ENCODE measurements at places on chromosomes 16 and 17.

- no peak overlapping the region for H3K27ac ChIP-seq
- no peaks in the 10 kb centered on the region for H3K27me3 ChIP-seq
- H3K36me3 ChIP-seq: no peaks in the 10 kb centered on the region
- DNase-seq: no peak
- H3K4me1 ChIP-seq: peaks cover 3% of the 10 kb centered on the region
Measured at GRCh38 chr16:19808061-19808641, 76.5 kb downstream of the GPRC5B start.

DNA sequence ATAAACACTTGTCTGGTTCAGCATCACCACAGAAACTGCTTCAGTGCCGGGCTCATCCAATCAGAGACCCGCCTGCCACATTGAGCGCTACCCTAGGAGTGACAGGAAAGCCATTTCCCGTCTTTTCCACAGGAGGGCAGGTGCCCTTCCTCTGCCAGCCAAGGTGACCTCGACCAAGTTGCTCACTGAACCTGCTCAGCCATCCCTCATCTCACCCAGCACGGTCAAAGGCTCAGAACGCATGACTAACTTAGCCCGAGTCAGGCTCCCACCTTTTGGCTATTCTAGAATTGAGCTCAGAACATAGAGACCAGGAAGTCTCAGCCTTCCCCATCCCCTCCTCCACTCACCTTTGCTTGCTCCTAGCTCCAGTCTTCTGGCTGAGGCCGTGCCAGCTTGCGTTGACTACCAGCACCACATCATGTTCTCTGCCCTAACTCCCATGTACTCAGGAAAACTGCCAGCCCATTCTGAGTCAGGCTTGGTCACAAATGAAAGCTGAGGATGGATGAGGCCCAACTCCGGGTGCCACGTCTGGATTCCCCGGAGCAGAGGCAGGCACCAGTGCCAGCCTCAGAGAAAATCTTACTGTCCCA lies 15.6 kb downstream of the MRPS23 start:
- H3K4me3 ChIP-seq: no peak overlapping the region
- no peak overlapping the region for H3K27ac ChIP-seq
- peaks cover 9% of the 10 kb centered on the region for H3K36me3 ChIP-seq
- peaks cover 14% of the 10 kb centered on the region for H3K4me1 ChIP-seq
- DNase-seq: peak; percentile 64
- no peaks in the 10 kb centered on the region for H3K27me3 ChIP-seq

DNA sequence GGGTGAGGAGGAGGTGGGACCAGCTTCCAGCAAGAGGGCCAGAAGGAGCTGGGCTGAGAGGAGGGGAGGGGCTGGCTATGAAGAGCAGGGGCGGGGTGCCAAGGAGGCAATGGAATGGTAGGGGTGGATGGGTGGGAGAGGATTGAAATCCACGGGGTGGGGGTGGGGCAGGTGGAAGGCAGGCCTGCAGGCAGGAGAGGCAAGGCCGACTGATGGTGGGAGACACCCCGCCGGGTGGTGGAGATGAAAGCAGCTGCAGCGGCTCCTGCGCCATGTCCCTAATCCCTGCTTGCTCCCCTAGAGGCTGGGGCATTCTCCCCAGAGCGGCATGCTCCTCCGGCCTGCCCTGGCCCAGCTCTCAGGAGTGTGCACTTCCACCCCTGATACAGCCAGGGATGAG lies 27.8 kb upstream of the TAC4 start:
- H3K36me3 ChIP-seq: no peaks in the 10 kb centered on the region
- H3K4me3 ChIP-seq: 0 out of 2 replicates have a peak overlapping the region, but pooled peaks have one; percentile 3
- no peak for DNase-seq
- no peak overlapping the region for H3K27ac ChIP-seq
- peaks cover 9% of the 10 kb centered on the region for H3K4me1 ChIP-seq

- H3K36me3 ChIP-seq: no peaks in the 10 kb centered on the region
- no peak overlapping the region for H3K27ac ChIP-seq
- H3K4me1 ChIP-seq: peaks cover 3% of the 10 kb centered on the region
- no peak for DNase-seq
- H3K4me3 ChIP-seq: no peak overlapping the region
Measured at GRCh38 chr17:65009848-65010247, 46.7 kb downstream of the GNA13 start.

- no peaks in the 10 kb centered on the region for H3K27me3 ChIP-seq
- H3K27ac ChIP-seq: no peak overlapping the region
- no peak overlapping the region for H3K4me3 ChIP-seq
Measured at GRCh38 chr17:56217921-56218320, 64.6 kb downstream of the ANKFN1 start.

- peak; percentile 78 for DNase-seq
- H3K27ac ChIP-seq: no peak overlapping the region
- H3K27me3 ChIP-seq: no peaks in the 10 kb centered on the region
Measured at GRCh38 chr17:81328978-81329926, 34.1 kb upstream of the SLC38A10 start.

GRCh38 chr17:50146230-50146926 lies 4.1 kb downstream of the PPP1R9B start:
- peaks cover 10% of the 10 kb centered on the region for H3K4me1 ChIP-seq
- H3K27ac ChIP-seq: no peak overlapping the region
- DNase-seq: no peak
- peaks cover 2% of the 10 kb centered on the region for H3K27me3 ChIP-seq
- no peaks in the 10 kb centered on the region for H3K36me3 ChIP-seq
- no peak overlapping the region for H3K4me3 ChIP-seq

- H3K36me3 ChIP-seq: peaks cover 27% of the 10 kb centered on the region
- no peak for DNase-seq
- no peak overlapping the region for H3K4me3 ChIP-seq
- no peaks in the 10 kb centered on the region for H3K27me3 ChIP-seq
Measured at GRCh38 chr17:40303708-40304551, 5.0 kb upstream of the RARA start.

DNA sequence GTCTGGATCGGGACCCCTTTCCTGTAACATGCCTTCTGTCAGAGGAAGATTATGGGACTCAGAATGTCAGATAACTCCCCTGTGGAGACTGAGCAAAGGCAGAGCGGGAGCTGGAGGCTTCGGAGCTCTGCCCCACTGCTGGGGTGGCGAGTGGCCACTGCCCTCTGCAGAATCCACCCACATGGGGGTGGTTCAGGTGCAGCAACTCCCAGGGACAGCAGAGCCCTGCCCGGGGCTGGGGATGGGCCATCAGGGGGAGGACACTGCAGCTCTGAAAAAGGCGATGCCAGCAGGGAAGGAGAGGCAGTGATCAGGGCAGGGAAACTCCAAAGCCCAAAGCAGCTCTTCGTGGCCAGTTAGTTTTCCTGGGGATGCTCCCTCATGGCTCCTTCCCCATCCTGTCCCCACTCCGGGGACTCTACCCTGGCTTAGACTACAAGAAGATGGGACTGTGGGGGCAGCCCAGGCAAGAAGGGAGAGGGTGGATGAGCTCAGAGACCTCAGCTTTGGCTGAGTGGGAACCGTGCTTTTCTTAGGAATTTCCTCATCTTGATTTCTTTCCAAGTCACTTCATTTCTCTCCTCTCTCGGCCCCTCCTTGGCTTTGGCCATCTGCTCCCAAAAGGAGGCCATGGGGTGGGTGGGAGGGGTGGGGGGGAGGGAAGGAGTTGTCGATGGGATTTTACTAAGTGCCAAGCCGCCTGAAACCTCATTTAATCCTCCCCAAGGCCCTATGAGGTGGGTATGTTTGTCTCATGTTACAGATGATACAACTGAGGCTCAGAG lies 4.0 kb downstream of the CA4 start:
- no peaks in the 10 kb centered on the region for H3K36me3 ChIP-seq
- H3K4me3 ChIP-seq: no peak overlapping the region
- no peak for DNase-seq

GRCh38 chr17:42819939-42820535 lies 4.0 kb downstream of the BECN1 start:
- H3K36me3 ChIP-seq: peaks cover 46% of the 10 kb centered on the region
- H3K4me1 ChIP-seq: no peaks in the 10 kb centered on the region
- peak; percentile 77 for DNase-seq

GRCh38 chr17:81246343-81246670 lies 7.2 kb downstream of the NDUFAF8 start:
- H3K36me3 ChIP-seq: no peaks in the 10 kb centered on the region
- no peaks in the 10 kb centered on the region for H3K4me1 ChIP-seq

GRCh38 chr17:8585911-8586310 lies 44.6 kb downstream of the MYH10 start:
- H3K4me1 ChIP-seq: 0 out of 2 replicates have a peak, but pooled peaks cover 4% of the 10 kb centered on the region
- no peak for DNase-seq
- H3K27ac ChIP-seq: no peak overlapping the region
- no peak overlapping the region for H3K4me3 ChIP-seq
- peaks cover 23% of the 10 kb centered on the region for H3K36me3 ChIP-seq
- no peaks in the 10 kb centered on the region for H3K27me3 ChIP-seq

DNA sequence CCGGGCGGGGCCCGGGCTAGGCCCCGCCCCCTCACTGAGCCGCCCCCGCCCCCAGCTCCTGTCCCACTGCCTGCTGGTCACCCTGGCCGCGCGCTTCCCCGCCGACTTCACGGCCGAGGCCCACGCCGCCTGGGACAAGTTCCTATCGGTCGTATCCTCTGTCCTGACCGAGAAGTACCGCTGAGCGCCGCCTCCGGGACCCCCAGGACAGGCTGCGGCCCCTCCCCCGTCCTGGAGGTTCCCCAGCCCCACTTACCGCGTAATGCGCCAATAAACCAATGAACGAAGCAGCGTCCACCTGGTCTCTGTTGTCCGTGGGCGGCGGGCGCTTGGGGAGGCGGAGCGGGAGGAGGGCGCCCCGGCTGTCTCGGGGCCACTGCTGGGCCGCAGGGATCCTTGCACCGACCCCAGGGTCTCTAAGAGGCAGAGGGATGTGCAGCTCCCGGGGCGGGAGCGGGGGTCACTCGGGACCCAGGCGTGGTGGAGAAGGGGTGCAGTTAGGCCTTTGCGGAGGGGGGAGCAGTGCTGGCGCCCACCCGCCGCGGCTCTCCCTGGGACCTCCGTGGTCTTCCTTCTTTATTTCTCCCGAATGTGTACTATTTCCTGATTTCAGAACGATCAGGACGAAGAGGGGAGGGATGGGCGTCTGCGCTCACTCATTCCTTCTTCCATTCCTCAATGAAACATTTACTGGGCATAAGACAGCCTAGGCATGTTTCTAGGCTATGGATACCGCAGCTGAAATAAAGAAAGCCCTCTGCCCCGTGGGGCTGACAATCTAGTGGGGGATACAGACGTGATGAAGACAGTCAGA lies 2.0 kb downstream of the HBZ start:
- no peak overlapping the region for H3K27ac ChIP-seq
- H3K4me3 ChIP-seq: peak overlapping the region; percentile 64
- DNase-seq: no peak

- DNase-seq: no peak
- H3K4me1 ChIP-seq: peaks cover 9% of the 10 kb centered on the region
- peaks cover 4% of the 10 kb centered on the region for H3K27me3 ChIP-seq
- H3K36me3 ChIP-seq: no peaks in the 10 kb centered on the region
- no peak overlapping the region for H3K27ac ChIP-seq
Measured at GRCh38 chr16:1102921-1103635, 7.0 kb upstream of the C1QTNF8 start.

DNA sequence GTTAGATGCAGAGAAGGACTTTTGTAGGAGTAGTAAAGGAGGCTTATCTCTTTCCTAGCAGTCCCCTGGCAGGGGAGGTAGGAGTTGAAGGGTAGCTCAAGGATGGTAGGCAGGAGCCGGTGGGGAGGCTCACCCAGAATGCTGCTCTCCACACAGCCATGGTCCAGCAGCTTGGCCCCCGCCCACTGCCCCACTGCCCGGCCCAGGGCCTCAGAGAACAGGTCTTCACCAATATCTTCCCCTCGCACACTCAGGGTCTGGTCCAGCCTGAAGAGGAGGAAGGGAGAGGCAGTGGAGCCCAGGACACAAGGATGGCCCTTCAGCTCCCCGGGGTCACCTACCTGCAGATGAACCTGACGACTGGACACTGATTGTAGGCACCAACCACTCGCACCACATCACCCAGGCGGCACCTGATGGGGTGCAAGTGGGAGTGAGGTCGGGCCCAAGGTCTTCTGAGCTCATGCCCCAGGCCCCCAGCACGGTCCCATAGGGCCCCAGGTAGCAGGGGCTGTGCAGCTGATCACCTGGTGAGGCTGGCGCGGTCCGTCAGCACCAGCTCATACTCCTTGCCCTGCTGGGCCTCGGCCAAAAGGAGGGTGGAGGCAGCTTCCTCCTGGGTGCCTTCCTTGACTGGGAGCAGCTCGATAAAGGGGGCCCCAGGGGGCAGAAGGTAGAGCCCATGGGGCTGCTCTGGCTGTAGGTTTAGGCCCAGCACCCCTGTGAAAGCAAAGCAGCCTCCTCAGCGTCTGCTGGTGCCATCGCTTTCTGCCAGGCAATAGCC lies 3.6 kb downstream of the GHDC start:
- no peak for DNase-seq
- H3K27me3 ChIP-seq: peaks cover under 1% of the 10 kb centered on the region
- no peaks in the 10 kb centered on the region for H3K36me3 ChIP-seq
- H3K27ac ChIP-seq: no peak overlapping the region
- H3K4me1 ChIP-seq: no peaks in the 10 kb centered on the region

DNA sequence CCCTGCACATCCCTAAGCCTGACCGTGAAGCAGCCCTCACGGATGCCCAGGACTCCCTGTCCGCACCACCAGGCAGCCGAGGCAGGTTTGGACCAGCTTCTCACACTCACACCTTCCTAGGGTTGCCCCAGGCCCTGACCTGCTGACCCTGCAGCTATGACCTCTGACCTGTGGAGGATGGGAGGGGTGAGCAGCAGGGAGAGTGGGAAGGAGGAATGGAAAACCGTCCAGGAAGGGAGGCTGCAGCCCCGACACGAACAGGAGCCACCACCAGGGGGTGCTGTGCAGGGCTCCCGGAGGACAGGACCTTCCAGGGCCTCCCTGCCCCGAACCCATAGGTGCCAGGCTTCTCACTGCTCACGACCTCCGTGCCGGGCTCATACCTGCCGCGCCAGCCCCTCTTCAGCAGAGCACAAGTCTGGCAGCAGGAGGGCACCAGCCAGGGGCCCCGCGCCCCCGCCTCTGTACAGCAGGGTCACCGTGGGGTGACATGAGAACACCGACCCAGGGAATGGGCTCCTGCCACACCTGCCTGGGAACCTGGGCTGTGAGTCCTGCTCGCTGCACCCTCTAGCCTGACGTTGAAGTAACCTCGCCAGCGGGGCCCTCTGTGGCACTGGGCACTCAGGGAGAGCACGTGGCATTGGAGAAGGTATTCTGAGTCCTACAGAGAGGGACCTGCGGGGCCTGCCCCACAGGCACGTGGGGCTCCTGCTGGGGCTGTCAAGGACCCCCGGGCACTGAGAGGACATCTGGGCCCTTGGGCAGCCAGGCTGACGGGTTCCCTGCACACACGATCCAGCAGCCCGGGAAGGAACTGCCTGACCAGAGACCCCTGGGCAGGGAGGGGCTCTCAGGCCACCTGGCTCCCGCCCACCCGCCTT lies 37.6 kb downstream of the CTU2 start:
- H3K27ac ChIP-seq: no peak overlapping the region
- H3K4me3 ChIP-seq: no peak overlapping the region
- peak; percentile 98 for DNase-seq
- no peaks in the 10 kb centered on the region for H3K27me3 ChIP-seq
- no peaks in the 10 kb centered on the region for H3K36me3 ChIP-seq
- H3K4me1 ChIP-seq: peaks cover 11% of the 10 kb centered on the region

GRCh38 chr16:11793840-11794239 lies 3.2 kb downstream of the ZC3H7A start:
- peaks cover 6% of the 10 kb centered on the region for H3K4me1 ChIP-seq
- no peaks in the 10 kb centered on the region for H3K36me3 ChIP-seq
- no peaks in the 10 kb centered on the region for H3K27me3 ChIP-seq
- no peak overlapping the region for H3K27ac ChIP-seq
- no peak for DNase-seq

GRCh38 chr16:11692651-11693050 lies 24.4 kb downstream of the SNN start:
- H3K4me1 ChIP-seq: no peaks in the 10 kb centered on the region
- no peak overlapping the region for H3K27ac ChIP-seq
- no peaks in the 10 kb centered on the region for H3K27me3 ChIP-seq
- H3K4me3 ChIP-seq: no peak overlapping the region
- H3K36me3 ChIP-seq: peaks cover 24% of the 10 kb centered on the region

- no peak overlapping the region for H3K27ac ChIP-seq
- DNase-seq: no peak
- peaks cover 2% of the 10 kb centered on the region for H3K4me1 ChIP-seq
- H3K27me3 ChIP-seq: no peaks in the 10 kb centered on the region
- no peak overlapping the region for H3K4me3 ChIP-seq
Measured at GRCh38 chr16:81548876-81549546, 104.4 kb downstream of the CMIP start.
